Nucleus accumbens (tissue), 56 donors: ENCODE measurements at places on chromosomes 7 and 10.

- no peak for DNase-seq
Measured at GRCh38 chr7:82729172-82730030, 285.8 kb upstream of the CACNA2D1 start.

DNA sequence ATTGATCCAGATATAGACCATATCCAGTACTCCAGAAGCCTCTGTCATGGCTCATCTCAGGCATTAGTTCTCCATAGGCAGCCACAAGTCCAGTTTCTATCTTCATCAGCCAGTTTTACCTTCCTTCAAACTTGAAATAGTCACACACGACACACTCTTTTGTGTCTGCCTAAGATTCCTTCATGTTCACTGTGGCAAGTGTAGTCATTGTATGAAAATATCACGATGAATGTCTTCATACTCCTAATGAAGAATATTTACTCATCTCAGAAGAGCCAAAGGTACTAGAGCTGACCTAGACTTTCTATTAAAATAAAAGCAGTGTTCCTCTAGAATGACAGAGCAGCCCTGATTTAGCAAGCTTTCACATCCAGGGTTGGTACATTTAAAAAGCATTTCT, 230.7 kb downstream of the SNX13 start:
- DNase-seq, result no peak

DNA sequence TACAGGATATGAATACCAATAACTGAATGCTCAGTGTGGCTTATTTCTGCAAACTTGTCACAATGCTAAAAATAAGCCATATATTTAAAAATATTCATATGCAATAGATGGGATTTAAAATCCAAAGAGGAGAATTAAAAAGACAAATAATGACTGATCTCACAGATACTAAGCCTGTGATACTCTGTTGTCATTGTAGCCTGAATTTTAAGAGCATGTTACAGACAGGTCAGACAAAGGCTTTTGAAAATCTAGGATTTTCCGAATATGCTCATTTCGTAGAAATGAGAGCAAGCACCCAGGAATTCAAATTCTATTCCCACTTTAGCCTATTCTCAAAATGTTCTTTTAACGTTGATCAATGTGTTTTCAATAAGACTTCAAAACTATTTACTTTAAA, 269.7 kb downstream of the PCDH15 start:
- no peak for DNase-seq

DNA sequence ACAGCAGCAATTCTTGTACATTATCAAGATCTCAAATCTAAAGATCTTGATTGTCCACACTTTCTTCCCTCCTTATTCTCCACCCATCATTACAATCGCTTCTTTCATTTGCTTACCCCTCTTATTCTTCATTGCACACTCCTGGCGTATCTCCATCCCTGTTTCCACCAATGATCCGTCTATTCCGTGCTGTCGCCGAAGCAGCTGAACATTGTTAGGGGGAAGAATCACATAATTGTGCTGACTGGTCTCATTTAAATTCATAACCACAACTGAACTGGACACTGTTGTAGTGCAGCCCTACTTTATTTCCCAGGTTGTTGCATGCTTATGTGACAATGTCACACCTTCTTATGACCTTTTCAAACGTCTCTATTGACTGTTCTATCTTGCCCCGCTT, 18.9 kb upstream of the NRP1 start:
- DNase-seq, result peak; percentile 45

- DNase-seq, result no peak
Measured at GRCh38 chr7:66927348-66927948, 6.4 kb downstream of the TMEM248 start.

DNA sequence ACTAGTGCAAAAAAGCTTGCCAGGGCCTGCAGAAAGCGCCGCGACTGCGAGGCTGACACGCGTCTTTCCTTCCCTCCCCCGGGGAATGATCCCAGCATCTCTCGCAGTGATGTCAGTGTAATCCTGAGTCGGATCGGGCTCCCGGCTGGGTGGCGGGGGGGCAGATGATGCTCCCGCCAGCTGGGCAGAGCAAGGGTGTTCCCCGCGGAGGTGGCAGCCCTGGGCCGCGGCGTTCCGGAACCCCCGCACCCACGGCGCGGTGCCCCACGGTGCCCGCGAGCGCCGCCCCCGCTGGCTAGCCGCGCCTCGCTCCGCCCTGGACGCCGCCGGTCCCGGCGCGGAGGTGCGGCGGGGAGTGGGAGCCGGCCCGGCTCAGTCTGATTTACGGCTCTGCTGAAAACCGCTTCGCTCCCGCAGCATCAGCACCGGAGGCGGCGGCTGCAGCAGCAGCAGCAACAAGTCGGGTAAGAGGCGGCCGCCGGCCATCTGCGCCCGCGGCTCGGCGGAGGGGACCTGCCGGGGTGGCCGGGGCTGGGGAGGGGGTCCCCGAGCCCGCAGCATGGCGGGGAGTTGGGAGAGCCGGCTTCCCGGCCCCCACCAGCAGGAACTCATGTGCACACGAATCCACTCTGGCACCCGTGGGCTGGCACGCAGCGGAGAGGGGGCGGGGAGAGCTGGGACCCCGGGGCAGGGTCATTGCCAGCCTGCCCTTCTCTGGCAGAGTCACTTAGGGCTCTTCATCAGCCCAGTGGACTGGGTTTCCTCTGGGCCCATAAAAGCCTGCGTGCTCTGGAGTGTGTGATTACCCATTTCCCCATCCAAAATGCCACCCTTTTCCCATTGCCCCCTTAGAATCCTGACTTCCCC, at the start of gene ZNF365:
ZNF365 (plus strand) TSS at position 375 of the 867 bp plus-strand sequence. CDS start 1,825 bp downstream, outside the sequence.
- peak; percentile 84 for DNase-seq

DNA sequence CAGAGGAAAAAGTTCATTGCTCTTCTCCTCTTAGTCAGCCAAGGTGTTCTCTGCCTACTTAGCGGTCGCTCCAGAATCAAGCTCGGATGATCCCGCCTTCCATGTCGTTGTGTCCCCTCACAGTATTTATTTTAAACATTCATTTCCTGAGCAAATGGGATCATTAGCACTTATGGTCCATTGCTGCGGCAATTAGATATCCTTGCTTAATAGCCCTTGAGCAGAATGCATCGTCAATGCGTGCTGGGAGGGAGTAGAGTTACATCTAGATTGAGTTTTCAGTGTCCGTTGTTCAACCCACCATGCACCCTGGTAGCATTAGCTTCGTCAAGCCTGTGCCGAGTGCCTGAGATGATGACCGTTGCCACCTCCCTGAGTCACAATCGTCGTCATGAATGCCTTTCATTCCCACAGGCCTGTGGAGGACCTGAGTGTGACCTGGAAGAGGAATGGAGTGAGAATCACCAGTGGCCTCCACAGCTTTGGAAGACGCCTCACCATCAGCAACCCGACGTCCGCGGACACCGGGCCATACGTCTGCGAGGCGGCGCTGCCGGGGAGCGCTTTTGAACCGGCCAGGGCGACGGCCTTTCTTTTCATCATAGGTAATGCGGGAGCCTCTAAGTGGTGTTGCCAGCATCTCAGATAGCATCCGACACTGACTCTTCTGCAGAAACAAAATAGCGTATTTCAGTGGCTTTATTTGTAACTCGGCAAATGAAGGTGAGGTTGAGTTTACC, 650.4 kb downstream of the SDK1 start:
- DNase-seq, result no peak

GRCh38 chr7:112290065-112290464, 83.6 kb downstream of the ZNF277 start:
- DNase-seq, result no peak

DNA sequence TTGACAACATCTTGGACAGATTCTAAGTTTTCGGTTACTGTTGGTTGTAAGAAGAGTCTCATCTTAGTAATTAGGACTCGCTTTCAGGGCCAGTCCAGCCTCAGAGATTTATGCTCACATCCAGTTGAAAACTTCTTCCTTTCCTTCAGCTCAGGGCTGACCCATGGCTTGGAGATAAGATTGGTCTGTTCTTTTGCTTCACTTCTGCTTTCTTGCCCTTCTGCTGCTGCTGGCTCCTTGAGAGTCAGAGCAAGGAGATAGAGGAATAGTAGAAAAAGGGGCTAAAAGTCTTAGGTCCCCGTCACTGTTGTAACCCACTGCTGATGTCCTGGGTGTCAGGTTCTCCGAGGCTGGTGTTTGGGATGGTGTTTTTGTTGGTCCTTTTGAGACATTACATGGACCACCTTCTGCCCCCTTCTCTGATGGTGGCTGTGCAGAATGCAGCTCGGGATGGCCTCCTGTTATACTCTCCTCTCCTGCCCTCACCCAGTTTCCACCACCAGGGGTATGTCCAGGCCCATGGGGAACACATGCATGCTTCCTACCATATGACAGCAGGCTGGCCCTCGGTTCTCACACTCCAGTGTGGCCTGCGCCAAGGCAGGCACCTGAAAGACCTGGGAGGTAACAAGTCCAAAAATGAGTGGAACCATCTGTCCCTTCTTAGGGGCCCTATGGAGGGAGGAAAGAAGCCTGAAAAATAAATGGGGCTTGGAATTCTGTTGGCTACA, 67.8 kb upstream of the PCBD1 start:
- no peak for DNase-seq

DNA sequence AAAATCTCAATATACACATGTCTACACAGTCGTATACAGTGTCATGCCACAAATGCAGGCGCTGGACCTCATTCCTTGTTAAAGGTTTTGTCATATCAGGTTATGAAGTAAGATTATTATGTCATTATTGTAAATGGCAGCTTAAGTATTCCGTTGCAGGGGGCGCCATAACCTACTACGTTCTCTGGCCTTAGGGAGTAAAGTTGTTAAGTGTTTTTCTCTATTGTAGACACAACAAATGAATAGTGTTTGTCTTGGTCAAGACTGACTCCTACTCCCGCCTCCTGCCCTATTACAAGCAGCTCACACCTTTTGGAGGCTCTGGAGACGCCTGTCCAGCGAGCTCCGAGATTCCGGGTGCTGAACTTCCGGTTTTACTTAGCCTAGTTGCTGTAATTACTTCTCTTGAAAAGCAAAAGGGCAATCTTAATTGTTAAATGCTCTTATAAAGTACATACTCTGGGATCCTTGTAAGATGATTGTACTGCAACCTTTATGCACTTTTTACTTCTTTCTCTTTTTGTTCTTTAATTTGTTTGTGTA, 994 bp downstream of the GATAD1 start:
- DNase-seq, result peak; percentile 12

GRCh38 chr7:149209518-149210269, 14.3 kb downstream of the ZNF282 start:
- no peak for DNase-seq

GRCh38 chr10:14507176-14507575, 176.5 kb upstream of the FRMD4A start:
- DNase-seq, result no peak

DNA sequence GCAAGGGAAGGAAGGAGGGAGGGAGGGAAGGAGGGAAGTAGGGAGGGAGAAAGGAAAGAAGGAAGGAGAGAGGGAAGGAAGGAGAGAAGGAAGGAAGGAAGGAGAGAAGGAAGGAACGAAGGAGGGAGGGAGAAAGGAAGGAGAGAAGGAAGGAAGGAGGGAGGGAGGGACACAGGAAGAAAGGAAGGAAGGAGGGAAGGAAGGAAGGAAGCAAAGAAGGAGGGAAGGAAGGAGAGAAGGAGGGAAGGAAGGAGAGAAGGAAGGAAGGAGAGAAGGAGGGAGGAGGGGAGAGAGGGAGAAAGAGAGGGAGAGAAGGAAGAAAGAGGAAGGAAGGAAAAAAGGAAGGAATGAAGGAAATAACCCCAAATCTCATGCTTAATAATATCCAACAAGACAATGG, 630.6 kb downstream of the GRID1 start:
- no peak for DNase-seq

DNA sequence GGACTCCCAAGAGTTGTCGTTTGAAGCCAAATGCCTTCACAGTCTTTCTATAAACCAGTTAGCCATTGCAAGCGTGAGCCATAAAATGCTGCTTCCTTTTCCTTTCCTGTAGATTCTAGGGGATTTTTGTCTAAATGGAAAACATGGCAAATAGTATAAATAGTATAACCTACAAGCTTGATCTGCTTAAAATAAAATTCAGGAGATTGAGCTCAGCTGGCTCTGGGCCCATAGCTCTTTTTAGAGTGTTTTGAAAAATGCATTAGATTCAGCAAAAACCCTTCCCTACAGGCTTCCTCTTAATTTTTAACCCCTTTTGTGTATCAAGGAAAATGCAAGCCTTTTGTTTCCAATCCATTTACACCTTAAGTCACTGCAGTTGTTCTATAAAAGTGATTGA, 190.1 kb upstream of the GDF10 start:
- DNase-seq, result no peak

GRCh38 chr10:128044961-128045832, 81.0 kb downstream of the MKI67 start:
- no peak for DNase-seq

GRCh38 chr7:131032786-131033185, 294.9 kb upstream of the MKLN1 start:
- DNase-seq, result no peak

- DNase-seq, result no peak
Measured at GRCh38 chr10:91556691-91557566, 75.9 kb downstream of the PPP1R3C start.

GRCh38 chr10:48199580-48200377, 74.7 kb downstream of the FRMPD2 start:
- DNase-seq, result no peak

- no peak for DNase-seq
Measured at GRCh38 chr7:131543298-131543697, 13.1 kb downstream of the PODXL start.

GRCh38 chr10:59240582-59241183, 64.2 kb downstream of the PHYHIPL start:
- DNase-seq, result no peak

DNA sequence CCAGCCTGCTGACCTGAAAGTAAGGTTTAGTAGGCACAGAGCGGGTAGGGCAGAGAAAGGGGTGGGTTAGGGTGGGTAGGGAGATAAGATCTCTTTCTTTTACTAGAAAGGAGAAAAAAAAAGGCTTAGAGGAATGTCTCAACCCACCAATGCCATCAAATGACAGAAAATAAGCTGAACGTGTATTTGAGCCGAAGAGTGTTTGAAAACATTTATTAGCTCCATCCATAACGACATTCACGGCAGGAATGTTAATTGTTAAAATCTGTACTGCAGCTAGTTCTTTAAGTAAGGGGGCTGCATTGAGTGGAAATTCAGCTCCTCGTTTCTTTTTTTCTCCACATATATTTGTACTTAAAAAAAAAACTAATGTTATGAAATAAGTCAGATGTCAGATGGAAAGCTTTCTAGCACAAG, 63.7 kb upstream of the ARID5B start:
- no peak for DNase-seq

- DNase-seq, result no peak
Measured at GRCh38 chr10:115941361-115941771, 331.6 kb downstream of the GFRA1 start.

GRCh38 chr10:124522131-124522932, 60.7 kb downstream of the LHPP start:
- DNase-seq, result no peak

- no peak for DNase-seq
Measured at GRCh38 chr7:26657206-26657641, 207.2 kb downstream of the SKAP2 start.

- DNase-seq, result no peak
Measured at GRCh38 chr10:94353336-94353735, 9.4 kb downstream of the NOC3L start.

- DNase-seq, result no peak
Measured at GRCh38 chr7:33091111-33091531, 18.1 kb downstream of the RP9 start.

- DNase-seq, result no peak
Measured at GRCh38 chr10:74058071-74058470, 60.2 kb downstream of the VCL start.

GRCh38 chr7:43492896-43493295, 90.0 kb upstream of the STK17A start:
- DNase-seq, result no peak

GRCh38 chr10:58513188-58514110, 777 bp downstream of the BICC1 start:
- DNase-seq, result no peak

GRCh38 chr7:135098391-135098790, 49.5 kb upstream of the TMEM140 start:
- DNase-seq, result no peak
